AG08395 (cell line): ENCODE measurements at places on chromosomes 13 and 19.

DNA sequence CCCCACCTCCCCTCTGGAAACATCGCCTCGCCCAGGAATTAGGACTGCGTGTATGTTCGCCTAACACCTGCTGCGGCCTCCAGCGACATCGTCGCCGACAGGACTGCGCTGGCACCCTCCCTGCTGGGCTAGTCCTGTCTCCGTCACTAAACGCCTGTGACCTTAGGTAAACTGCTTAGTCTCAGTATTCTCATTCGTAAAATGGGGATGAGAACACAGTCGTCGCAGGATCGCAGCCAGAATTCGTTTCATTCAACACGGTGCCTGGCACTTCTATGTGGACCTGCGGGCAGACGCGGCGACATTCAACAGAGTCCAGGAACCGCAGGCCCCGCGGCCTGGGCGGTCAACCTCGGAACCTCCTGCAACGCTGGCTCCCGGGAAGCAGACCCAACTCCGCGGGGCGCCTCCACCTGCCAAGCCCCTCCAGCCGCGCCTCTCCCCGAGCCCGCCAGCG, 485 bp downstream of the CRYL1 start:
- no peak for DNase-seq

DNA sequence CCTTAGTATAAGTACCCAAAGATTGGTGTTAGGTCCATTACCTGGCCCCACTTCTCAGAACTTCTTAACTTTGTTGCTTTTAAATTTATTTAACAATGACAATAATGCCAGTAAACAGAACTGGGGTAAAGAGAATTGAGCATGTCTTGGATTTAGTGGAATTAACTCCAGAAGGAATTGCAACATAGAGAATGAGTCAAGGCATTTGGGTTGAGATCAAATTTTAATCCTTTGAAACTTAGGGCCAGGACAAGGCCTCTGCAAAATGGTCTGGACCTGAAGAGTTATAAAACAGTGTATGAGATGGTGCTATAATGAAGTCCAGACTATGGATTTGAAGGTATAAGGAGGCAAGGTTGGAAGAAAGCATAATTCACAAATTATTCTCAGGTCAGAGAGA, 1030.4 kb downstream of the SLITRK5 start:
- DNase-seq = no peak

DNA sequence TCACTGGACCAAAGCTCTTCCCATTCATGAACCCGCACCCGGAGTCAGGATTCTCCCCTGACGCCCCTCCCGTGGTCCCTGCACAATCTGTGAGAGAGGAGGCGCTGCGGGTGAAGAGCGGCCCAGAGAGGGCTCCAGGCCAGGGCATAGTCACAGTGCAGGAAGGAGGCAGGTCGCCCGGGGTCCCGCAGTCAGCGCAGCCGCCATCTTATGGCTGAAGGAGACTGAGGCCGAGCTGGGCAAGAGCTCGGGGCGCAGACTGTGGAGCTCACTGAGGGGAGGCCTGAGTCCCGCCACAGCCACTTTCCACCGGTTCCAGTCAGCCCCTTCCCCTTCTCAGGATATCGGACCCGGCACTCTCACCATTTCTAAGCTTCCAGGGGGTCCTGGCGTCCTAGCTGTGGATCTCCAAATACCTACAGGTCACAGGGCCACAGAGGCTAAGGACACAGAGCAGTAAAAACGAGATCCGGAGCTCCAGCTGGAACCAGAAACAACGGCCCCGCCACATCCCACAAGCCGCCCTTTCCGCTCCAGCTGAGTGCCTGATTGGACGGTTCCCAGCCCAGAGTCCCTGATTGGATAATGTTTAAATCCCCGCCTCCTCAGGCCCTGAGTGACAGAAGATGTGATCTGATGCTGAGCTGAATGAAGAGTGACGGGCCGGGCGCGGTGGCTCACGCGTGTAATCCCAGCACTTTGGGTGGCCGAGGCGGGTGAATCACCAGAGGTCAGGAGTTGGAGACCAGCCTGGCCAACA, at the start of gene ZNF99:
Gene ZNF99 (minus strand): TSS at position 501 of the 760 bp plus-strand sequence. CDS start 135 bp downstream, at position 366.
- DNase-seq = no peak

- DNase-seq = no peak
Measured at GRCh38 chr19:4693078-4693350, 22.9 kb upstream of the MYDGF start.

- peak; percentile 94 for DNase-seq
Measured at GRCh38 chr13:114132419-114133121, at the start of gene RASA3. Gene RASA3, minus strand, starts transcription at chr13:114132623. Its CDS starts 134 bp downstream, at chr13:114132489.

- DNase-seq = no peak
Measured at GRCh38 chr13:27257648-27258253, 6.4 kb downstream of the RPL21 start.

GRCh38 chr13:62331384-62331783, 915.7 kb upstream of the PCDH20 start:
- DNase-seq = no peak

DNA sequence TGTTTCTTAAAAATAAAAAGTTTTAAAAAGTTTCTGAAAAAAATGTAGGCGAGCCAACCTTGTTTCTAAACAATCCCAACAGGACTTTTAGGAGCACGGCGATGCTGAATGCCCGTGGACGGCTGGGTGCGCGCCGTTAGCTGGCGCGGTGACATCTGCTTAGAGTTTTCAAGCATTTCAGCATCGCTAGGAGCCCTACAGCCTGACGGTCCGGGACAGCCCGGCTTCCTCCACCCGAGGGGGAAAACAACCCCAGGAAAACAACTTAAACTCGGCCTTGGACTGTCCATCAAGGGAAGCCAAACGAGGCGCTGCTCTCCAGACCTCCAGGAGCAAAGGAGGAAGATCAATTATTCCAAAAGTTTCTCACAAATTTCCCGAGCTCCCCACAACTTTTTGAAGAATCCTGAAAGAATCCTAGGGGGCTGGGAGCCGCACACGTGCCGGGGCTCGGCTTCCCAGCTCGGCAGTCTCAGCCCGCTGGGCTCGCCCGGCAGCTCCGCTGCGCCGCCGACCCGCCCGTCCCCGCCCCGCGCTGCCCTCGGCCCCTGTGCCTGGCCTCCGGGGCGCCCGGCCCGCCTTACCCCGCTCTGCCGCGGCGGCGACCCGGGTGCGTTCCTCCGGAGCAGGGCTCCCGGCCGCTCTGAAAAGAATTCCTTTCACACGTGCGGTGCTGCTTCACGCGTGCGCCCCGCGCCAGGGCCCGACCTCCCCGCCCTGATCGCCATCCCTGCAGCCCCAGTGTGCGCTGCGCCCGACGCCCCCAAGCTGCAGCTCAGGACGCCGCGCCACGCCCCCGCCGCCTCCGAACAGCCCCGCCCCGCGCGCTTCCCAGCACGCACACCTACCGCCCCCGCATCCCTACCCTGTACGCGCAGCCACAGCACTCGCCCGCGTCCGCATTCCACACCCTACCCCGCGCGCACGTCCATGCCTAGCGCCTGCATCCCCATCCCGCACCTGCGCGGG, at the start of gene GJA3:
Gene GJA3 (minus strand): TSS at position 747 of the 969 bp plus-strand sequence. CDS start 17,764 bp downstream, outside the sequence.
- peak; percentile 26 for DNase-seq

- no peak for DNase-seq
Measured at GRCh38 chr19:53130506-53130905, 2.2 kb downstream of the ZNF415 start.

- DNase-seq = no peak
Measured at GRCh38 chr13:96426167-96426566, 336.3 kb downstream of the HS6ST3 start.

DNA sequence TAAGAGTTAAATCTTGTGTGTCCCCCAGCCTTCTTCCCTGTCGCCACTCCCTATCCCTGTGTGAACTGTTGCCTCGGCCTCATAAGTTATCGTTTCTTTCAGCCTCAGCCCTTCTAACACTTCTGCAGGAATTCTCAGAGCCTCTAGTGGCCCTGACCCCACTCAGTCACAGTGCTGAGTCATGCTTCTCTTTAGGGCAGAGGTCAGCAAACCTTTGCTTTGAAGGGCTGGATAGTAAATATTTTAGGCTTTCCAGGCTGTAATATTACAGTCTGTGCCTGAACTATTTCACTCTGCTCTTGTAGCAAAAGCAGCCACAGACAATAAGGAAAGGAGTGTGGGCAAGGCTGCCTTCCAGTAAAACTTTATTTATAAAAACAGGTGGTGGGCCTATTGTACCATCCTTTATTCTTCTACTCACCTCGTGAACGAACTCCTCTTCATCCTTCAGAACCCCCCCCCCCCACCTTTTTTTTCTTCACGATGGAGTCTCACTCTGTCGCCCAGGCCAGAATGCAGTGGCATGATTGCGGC, 22.1 kb downstream of the MYO9B start:
- DNase-seq = peak; percentile 38

DNA sequence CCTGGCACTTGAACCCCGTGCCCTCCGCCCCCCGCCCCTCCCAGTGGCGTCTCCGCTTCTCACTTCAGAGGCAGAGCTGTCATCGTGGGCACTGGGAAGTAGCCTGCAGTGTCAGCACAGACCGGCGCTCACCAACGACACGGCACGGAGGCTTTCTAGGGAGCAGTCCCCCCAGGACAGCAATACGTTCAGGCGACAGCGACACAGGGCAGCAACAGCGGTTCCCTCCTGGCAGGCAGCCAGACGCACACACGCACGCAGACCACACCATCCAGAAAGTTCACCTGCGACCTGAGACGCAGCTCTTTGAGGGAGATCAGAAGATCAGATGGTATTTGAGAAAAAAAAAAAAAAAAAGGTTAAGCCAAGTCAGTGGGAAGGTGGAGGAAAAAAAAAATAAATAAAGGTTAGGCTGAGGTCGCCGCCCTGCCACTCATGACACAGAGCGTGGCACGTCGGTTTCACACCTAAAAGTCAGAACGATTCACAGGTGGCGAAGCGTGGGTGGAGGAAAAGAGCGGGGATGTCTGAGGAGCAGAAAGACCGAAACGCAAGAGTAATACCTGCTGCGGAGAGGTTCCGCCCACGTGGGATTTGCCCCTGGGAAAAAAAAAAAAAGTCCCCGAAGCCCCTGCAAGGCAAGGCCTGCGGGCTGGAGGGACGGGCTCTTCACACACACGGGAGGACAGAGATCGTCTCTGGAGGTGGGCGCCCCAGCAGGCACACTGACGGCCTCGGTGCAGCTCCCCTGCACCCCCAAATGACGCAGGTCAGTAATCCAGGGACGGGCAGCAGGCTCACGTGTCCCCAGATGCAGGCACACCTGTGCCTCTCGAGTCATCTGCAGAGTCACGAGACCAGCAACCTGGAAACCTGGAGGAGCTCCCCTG, 94.5 kb downstream of the GNG7 start:
- no peak for DNase-seq

DNA sequence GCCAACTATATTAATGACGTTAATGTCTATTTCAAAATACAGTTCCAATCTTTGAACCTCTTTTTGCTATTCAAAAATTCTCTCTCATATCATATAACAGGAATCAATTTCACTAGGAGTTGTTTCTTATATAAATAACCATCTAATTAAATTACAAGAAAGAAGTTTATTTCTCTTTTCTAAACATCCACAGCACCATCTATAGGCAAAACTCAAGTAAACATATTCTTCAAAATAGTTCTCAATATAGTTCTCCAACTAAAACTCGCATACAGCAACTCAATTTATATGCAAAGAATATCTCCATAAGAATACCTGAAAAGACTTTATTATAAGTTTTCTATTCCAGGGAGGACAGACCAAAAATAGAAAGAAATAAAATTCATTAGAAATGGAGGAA, 65.6 kb downstream of the RBM26 start:
- DNase-seq = no peak

GRCh38 chr19:19873381-19873780, 7.7 kb downstream of the ZNF253 start:
- no peak for DNase-seq

GRCh38 chr19:16461630-16462051, 10.1 kb downstream of the EPS15L1 start:
- no peak for DNase-seq
